ENCODE measurements at places on chromosomes 6 and 20.

- DNase-seq: peak; percentile 22
Measured at GRCh38 chr20:44990425-44990824, 24.1 kb downstream of the STK4 start.

GRCh38 chr6:31005249-31006020, 4.8 kb upstream of the MUC22 start:
- DNase-seq: no peak

DNA sequence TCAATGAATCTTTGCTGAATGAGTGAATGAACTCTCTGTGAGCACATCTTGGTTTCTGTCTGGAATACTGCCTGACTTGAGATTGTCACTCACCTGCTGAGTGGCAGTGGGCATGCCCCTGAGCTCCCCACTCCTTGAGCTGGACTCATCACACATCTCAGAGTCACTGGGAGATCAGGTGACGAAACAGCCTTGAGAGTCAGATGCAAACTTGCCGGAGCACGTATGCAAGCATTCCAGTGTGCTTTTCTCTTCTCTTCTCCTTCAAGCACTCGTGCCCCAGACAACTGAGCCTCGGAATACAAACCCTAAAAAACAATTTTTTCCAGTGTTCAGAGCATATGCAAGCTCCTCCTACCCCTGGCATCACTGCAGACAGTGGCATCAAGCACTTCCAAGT, 9.4 kb upstream of the BMP7 start:
- DNase-seq: no peak

- DNase-seq: no peak
Measured at GRCh38 chr6:107806691-107807090, 17.4 kb downstream of the SCML4 start.

DNA sequence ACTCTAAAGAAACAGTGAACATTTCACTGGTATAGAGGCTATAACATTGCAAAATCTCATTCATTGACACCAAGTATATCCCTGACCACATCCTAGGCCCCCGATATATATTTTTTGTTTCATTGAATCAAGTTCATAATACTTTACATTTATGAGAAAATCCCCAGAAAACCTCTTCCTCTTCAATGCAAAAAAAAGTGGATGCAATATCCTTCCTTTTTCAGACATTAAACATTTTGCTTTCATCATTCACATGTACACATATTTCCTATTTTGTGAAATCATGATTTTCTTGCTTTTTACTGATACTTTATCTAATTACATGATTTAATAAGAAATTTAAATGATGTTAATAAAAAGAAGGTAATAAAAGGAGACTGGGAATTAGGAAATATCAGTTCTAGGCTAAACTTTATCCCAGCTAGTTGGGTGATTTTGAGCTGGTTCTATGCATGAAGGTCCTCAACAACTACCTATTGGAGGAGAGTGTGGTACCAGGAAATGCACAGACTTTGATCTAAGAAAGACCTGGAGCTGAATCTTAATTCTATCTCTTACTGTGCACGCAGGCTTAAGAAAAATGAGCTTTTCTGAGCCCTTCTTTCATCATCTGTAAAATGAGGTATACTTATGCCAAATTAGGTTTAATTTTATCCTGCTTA, 4.9 kb downstream of the SYNE1 start:
- DNase-seq: no peak

DNA sequence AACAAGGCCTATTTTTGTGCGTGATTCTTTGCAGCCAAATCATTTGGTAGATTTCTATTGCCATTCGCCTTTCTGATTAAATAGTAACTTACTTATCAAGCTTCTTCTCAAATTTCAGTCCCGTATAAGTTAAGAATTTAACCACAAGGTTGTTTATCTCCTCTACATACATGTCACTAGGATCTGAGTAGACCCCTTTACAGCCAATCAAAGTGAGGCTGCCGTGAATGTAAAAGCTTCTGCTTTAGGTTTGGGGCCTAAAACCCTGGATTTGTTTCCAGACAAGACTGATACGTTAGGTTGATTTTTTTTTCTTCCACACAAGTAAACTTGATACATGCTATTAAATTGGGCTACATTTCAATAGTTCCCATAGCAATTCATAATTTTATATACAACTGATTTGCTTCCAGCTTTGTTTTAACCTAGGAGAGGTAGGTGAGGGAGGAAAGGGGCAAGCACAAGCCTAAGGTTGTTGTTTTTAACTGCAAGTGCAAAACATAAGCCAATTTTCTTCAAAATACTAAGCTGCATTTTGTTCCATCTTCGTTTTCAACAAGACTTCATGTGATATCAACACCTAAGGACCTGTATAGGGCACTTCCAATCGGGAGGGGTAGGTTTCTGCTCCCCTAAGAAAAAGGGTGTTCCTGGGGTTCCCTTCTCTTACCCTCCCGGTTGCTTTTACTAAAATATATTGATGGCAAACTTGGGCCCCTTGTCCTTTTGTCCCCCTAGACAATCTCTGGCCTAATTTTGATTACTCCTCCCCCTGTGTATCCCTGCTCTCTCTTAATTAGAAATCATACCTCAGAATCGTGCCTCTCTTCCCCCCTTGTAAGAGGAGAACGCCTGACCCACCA, 1.7 kb downstream of the RANBP9 start:
- peak; percentile 56 for DNase-seq

DNA sequence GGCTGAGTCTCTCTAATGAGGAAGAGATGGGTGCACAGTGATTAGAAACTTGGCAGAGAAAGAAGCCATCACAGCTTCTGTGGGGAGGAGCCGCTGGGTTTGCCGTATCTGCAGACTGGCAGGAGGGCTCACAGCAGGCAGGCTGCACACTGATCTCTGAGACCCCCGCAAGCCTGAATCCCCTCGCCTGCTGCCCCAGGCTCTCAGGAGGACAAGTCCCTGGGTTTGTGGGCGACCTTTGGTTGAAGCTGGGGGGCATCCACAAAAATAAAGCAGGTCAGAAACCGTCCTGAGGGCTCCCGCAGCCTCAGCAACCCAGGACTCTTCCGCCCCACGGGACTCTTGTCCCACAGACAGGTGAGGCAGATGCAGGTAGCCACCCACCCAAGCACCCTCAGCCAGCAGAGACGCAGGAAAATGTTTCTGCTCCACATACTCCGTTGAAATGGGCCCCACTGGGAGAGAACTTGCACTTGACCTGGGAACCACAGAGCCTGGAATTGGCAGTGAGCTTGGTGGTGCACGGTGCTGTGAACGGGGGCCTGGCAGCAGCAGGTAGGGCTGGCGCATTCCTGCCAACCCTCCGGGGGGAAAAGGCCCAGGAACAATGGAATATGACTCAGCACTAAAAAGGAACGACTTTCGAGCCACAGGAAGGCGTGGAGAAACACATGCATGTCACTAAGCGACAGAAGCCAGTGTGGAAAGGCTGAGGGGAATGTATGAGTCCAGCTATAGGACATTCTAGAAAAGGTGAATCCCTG, 89.9 kb downstream of the YTHDF1 start:
- DNase-seq: no peak

- no peak for DNase-seq
Measured at GRCh38 chr6:49329186-49329585, 133.9 kb downstream of the MMUT start.

GRCh38 chr20:19749618-19750071, 8.4 kb upstream of the RIN2 start:
- no peak for DNase-seq

DNA sequence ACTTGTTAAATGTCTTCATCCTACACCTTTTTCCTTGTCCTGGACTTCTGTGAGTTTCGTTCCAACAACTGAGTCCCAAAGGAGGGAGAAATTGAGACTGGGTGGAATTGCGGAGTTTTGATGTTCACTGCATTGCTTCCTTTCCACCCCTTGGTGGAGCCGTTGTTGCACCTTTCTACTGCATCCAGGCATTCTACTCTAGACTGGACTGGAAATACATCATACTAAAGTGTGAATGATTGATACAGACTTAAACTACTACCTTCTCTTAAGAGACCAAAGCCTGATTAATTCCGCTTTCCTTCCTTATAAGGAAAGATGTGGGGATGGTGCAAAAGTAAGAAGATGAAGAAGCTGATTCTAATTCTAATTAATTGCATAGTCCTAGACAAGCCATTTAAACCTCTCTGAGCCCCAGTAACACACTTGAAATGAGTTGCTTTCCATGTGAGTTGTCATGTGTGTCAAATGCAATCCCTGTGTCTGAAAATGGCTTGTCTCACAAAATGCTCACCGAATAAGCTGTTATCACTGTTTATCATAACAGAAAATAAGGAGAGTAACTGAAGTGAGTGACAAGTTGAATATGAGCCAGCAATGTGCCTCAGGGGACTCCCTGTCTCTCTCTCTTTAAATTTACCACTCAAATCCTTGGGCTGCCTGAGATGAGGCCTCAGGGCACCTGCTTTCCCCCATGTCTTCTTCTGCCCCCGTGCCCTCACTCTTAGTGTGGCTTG, 338.3 kb upstream of the CHD6 start:
- no peak for DNase-seq

DNA sequence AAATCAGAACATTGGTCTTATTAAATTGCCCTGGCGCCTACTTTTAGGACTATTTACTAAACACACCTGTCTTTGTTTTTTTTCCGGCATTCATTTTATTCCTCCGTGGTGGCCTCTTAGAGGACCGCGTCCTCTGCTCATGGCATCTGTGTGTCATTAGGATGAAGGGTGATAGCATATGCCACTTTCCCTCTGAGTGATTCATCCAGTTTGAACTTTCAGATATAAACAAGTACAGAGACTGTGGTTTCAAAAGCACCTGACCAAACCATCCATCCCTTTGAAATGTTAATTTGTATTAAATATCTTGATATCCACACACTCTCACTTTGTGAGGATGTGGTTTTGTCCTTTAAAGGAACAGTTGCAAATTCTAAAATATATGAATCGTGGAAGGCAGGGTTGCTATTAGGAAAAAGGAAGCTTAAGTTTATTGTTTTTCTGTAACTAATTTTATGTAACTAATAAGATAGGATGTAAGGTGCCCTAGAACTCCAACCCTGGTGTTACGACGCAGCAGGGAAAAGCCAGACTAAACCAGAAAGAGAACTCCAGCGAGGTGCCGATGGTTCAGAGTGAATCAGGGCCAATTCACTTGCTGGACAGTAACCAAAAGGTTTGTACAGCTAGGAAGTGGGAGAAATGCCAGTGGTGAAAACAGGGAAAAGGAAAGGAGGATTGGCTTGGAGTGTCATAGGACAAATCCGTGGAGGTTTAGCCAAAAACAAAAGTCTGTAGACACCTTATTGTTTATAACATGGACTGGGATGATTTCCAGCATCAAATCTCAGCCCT, 98.7 kb downstream of the SHLD1 start:
- peak; percentile 30 for DNase-seq

- no peak for DNase-seq
Measured at GRCh38 chr6:45072673-45073072, 255.5 kb upstream of the RUNX2 start.

- DNase-seq: no peak
Measured at GRCh38 chr6:144908004-144908403, 622.9 kb downstream of the UTRN start.

GRCh38 chr6:12516070-12516469, 200.5 kb upstream of the PHACTR1 start:
- no peak for DNase-seq

DNA sequence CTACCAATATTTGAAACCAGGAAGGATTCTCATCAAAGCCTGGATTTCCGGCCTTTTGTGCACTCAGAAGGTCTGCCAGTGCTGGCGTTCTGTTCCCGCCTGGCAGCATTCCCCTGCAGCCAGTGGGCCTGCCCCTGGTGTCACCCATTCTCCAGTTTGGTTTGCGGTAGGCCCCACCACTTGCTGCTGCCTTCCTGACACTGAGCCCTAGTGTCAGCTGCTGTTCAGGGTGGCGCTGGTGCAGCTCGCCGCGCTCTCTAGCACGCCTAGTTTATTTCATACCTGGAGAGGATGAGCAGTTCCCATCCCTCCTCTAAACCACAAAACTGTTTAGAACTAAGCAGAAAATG, 9.5 kb downstream of the NPEPL1 start:
- DNase-seq: no peak

GRCh38 chr6:52286798-52287432, 2.4 kb upstream of the MCM3 start:
- DNase-seq: peak; percentile 79

GRCh38 chr20:17612992-17613327, 43.1 kb downstream of the DSTN start:
- no peak for DNase-seq

DNA sequence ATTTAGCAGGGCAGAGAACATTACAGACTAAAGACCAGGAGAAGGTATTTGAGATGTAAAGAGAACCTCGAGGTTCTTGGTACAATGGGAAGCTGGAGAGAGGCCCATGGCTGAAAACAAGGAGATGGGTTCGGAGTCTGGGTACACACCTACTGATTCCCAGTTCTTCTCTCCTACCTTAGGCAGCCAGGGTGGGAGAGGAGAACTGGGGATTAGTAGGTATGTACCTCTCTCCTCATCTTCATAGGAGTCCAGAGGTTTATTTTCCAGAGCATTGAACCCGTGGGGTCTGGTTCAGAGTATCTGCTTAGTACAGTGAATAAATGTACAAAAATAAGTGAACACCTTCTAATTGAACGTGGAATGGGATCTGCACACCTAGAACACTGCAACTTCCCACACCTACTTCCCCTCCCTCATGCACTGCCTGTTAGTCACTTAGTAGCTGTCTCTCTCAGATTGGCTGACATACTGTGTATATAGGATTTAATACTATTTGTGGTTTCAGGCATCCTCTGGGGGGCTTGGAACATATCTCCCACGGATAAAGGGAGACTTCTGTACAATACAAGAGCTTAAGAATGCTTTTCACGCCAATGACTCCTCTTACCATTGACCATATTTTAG, 23.5 kb upstream of the NUP153 start:
- no peak for DNase-seq

DNA sequence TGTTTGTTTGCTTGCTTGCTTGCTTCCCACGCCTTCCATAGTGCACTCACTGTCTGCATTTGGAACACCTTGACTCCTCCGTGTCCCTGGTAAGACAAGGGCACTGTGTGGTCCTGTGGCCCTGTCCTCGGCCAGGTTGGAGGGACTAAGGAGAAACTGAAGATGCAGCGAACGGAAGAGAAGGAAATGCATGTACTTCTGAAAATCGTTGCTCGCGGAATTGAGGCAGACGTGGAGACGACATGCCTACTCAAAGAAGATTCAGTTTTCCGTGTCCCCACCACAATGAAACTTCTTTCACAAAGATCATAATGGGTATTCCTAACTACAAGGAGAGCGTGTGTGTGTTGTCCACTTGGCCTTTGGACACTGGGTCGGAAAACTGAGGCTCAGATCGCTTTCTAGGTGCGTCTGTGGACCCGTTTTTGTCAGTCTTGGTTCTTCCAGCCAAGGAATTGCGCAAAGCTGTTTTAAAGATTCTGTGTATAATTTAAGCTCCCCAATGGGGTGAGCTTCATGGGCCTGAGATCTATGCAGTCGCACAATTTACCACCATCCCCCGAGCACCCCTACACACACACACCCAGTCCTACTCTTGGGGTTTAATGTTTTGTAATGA, 120.4 kb upstream of the ZNF184 start:
- DNase-seq: peak; percentile 44
